ENCODE measurements at places on chromosomes 7 and 10.

DNA sequence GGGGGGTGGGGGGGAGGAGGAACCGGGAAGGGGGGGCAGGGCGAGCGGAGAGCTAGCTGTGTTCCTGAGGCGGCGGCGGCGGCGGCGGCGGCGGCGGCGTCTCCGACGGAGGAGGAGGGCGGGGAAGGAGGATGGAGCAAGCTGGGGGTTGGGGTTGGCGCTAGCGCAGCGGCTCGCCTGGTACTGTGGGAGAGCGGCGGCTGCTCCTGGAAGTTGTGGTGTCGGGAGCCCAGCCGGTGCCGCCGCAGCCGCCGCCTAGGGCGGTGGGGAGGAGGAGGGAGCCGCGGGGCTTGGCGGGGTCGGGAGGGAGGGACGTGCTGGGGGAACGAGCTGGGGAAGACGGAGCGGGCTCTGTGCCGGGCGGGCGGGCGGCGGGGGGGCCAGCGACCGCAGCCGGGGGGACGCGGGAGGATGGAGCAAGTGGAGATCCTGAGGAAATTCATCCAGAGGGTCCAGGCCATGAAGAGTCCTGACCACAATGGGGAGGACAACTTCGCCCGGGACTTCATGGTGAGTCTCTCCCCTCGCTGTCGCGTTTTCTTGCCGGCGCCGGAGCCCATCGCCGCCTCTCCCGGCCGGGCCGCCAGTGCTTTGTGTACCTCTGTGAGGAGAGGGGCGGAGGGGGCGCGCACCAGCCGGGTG is at the start of gene PTPN12:
PTPN12 (plus strand) TSS at position 160 of the 642 bp plus-strand sequence; CDS start at position 412, 252 bp downstream.
- H3K27ac ChIP-seq = peak within 1 kb of the TSS; percentile 94
- H3K4me1 ChIP-seq = peaks cover 35% of the 10 kb centered on the region
- H3K4me3 ChIP-seq = peak within 1 kb of the TSS; percentile 94
- H3K27me3 ChIP-seq = no peaks in the 10 kb centered on the region

DNA sequence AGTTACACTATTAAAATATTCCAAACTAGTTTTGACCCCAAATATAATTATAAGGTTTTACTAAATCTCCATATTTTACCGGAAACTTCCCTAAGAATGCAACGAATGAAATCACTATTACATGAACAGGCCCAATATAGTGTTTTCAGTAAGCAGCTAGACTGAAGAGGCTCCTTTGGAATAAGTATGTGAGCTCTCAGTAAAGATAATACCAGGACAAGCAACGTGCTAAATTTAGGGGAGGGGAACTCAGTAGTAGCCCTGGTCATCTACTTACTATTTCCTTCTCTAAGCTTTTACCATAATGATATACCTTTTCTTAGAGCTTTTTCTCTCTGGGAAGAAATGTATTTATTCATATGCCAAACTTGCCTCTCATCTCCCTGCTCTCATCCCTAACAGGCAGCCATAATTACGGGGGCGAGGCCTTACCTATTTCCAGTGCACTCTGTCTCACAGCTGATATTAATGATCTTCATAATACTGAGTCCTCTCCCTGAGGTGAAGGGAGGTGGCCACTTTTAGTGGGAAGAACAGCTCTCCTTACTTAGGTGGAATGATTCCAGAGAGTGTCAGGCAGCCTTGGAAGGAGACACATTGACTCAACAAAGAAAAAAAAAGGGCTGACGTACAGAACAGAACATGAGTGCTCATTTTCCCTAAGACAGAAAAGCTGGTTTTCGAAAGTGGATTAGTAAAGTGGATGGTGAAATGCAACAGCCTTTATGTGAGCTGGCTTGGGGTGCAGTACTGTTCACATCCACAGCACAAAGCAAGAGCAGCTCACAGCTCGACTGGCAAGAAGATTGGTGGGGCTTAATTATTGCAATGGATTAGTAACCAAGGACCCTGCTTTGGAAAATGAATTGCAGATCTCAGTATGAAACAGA is 165.4 kb downstream of the GLI3 start:
- H3K27me3 ChIP-seq = no peaks in the 10 kb centered on the region
- no peak for DNase-seq
- no peak overlapping the region for H3K27ac ChIP-seq
- H3K4me1 ChIP-seq = peaks cover 30% of the 10 kb centered on the region
- H3K4me3 ChIP-seq = no peak overlapping the region

DNA sequence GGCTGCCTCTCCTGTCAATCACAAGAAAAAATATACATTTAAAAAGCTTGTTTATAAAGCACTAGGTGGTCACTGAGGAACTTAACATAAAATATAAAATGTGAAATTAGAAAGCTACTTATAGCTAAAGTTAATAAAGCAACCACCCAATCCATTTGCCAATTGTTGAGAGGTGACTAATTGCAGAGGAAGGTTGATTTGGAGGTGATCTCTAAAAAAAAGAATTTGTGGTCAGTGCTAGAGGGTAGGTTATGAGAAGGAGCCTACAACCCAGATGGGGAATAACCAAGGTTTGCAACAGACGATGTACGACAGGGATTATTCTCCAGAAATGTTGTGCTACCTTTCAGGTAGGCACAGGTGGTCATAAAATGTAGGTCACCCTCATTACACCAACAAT is 444.2 kb upstream of the C7orf33 start:
- H3K27ac ChIP-seq = no peak overlapping the region
- no peak for DNase-seq
- H3K36me3 ChIP-seq = no peaks in the 10 kb centered on the region
- H3K4me3 ChIP-seq = no peak overlapping the region
- H3K27me3 ChIP-seq = no peaks in the 10 kb centered on the region

DNA sequence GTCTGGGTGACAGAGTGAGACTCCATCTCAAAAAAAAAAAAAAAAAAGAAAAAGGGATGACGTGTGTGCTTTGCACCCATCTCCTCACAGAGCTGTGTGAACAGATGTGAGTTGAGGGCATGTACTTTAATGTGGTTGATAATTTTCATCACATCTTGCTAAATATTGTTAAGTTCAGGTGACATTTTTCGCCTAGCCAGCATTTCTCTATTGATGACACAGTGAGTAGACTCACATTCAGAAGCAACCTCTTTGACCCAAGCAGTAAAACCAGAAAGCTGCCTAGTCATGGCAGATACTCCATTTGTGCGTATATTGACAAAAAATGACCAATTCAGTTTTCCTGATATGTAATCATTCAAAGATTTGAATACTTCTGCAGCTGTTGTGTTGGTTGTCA is 126.0 kb downstream of the ATRNL1 start:
- no peak for DNase-seq
- no peak overlapping the region for H3K4me3 ChIP-seq
- no peaks in the 10 kb centered on the region for H3K27me3 ChIP-seq
- no peak overlapping the region for H3K27ac ChIP-seq

- H3K27ac ChIP-seq = no peak overlapping the region
- no peak for DNase-seq
- peaks cover 52% of the 10 kb centered on the region for H3K27me3 ChIP-seq
- H3K4me3 ChIP-seq = no peak overlapping the region
- H3K36me3 ChIP-seq = no peaks in the 10 kb centered on the region
- H3K4me1 ChIP-seq = peaks cover 4% of the 10 kb centered on the region
These were observed 64.9 kb downstream of the EEPD1 start for GRCh38 chr7:36217961-36218284.
